Pancreas (tissue), 10 donors: ENCODE measurements at places on chromosomes 4 and X. TPM values are rescaled to one million over a fixed set of nuclear protein-coding genes. Genes with fewer than 3 reads are reported as not detected.

DNA sequence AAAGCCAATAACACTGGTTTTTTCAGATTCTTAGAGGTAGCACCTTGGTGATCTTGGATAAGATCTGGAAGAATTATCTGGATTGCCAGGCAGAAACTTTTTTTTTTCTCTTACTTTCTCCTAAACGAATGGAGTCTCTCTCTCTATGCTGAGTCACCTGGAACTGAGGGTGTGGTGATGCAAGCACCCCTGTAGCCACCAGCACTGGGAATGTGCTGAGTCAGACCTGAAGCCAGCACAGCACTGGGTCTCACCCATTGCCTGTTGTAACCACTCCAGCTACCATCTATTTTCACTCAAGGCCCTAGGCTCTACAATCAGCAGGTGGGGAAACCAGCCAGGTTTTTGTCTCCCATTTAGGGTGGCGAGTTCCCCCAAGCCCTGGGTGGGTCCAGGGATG is 923.8 kb downstream of the RAPGEF2 start:
- no peak for DNase-seq

- no peak for DNase-seq
These were observed 47.3 kb upstream of the GATB start for GRCh38 chr4:151808120-151808529.

The CLOCK gene
- total RNA-seq, result 13.0 TPM

The PDLIM3 gene
- total RNA-seq, result 6.3 TPM

The MAGED4 gene
- 2.7 TPM for total RNA-seq

- DNase-seq, result no peak
These were observed 10.5 kb upstream of the TIGD2 start for GRCh38 chr4:89100853-89101252.

DNA sequence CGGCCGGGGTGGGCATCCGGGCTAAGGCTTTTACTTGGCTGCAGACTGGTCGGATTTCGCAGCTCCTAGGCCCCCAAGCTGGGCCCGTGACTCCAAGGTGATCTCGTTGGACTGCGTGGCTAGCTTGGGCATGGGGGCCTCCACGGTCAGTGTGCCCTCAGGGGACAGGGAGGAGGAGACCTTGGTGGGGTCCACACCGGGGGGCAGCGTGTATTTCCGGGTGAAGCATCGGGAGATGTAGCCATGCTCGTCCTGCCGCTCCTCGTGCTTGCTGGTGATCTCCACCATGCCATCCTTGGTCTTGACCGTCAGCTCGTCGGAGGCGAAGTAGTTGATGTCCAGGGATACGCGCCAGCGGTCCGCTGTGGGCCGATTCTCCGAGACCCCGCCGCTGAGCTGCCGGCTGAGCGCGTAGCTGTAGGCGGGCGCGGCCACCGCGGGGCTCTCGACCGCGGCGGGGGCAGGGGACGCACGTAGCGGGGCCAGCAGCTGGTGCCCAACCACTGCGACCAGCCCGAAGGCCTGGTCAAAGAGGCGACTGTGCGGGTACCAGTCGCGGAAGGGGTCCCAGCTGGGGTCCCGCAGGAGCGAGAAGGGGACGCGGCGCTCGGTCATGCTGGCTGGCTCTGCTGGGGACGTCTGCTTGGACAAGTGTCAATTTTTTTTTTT is 881 bp upstream of the CACNA1F start:
- DNase-seq, result no peak

DNA sequence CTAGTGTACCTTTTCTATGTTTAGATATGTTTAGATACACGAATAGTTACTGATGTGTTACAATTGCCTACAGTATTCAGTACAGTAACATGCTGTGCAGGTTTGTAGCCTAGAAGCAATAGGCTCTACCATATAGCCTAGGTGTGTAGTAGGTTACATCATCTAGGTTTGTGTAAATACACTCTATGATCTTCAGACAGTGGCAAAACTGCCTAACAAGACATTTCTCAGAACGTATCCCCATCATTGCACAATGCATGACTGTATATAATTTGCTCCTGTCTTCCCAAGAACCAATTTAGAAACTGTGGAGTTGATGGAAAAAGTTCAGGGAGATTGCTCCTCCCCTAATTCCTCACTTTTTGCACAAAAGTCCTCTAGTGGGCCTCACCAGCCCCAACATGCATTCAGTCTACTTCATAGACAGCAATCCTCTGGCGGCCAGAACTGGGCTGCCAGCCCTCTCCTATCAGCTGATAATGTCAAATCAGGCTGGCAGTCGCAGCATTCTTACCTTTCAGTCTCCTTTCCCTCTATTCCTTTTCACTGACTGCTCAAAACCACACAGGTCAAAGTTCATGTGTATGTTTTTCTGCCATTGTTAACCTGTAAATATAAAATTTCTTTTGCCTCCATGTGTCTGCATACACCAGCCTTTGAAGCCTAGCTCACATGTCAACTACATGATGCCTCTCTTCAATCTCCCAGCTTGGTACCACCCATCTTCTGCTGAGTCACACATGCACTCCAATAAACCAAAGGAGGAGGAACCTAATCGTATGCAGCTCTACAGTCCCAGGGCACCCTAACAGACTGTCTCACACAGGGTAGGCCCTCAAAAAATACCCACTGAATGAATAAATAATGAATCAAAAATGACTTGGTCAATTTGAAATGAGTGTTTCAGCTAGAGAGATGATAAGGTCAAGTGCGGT is 32.0 kb downstream of the BCLAF3 start:
- DNase-seq, result no peak

The GPR119 gene
- 1.5 TPM for total RNA-seq

The PRDM5 gene
- total RNA-seq, result 8.9 TPM

DNA sequence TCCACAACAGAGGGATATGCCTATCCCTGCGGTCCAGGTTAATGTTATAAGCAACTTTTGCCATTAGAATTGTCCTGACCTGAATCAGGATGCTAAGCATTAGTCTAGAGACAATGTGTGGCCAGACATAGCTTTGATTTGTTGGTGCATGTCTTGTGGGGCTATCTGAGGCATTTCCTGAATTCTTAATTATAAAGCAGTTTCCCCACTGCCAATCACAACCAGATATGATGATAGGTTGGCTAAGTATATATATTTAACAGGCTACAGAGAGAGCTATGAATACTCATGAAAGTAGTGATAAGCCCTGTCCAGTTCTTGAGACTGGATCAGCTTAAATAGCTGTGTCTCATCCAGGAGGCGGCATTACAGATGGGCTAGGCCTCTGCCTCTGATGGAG is 37.8 kb upstream of the ZNF81 start:
- DNase-seq, result no peak

The USP51 gene
- total RNA-seq, result 1.1 TPM

The SYTL4 gene
- total RNA-seq, result 12.3 TPM

DNA sequence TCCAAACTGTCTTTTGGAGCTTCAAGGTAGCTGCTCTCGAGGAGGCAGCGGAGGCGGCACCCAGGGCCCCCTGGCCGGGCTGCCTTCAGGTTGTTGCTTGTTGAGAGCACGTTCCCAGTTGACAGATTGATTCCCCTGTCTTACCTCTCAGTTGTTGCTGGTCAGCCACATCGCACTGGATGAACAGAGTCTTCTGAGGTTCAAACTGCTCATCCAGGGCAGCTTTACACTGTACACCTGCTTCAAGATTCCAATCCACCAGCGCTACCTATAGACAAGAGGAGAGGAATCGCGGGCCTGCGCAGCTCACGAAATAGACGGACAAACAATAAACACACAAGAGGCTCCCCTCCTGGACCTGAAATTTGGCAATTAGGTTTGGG is 497 bp downstream of the HPGD start:
- DNase-seq, result peak; percentile 59

The RASL11B gene
- total RNA-seq, result 0.43 TPM

DNA sequence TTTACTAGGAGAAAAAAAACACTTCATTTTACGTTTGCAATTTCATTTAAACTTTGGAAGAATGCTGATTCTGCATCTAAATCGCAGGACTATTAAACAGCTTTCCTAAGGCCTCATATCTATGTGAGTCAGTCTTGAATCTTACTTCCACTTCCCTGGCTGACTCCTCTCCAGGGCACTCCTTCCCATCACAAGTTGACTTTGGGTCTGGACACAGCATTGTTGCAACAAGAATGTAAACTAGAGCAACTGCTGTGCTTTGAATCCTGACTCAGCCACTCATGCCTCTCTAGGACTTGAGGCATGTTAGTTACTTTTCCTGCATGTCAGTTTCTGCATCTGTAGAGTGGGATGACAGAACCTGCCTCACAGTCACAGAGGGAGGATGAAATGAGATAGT is 413.8 kb downstream of the FAT4 start:
- DNase-seq, result no peak

DNA sequence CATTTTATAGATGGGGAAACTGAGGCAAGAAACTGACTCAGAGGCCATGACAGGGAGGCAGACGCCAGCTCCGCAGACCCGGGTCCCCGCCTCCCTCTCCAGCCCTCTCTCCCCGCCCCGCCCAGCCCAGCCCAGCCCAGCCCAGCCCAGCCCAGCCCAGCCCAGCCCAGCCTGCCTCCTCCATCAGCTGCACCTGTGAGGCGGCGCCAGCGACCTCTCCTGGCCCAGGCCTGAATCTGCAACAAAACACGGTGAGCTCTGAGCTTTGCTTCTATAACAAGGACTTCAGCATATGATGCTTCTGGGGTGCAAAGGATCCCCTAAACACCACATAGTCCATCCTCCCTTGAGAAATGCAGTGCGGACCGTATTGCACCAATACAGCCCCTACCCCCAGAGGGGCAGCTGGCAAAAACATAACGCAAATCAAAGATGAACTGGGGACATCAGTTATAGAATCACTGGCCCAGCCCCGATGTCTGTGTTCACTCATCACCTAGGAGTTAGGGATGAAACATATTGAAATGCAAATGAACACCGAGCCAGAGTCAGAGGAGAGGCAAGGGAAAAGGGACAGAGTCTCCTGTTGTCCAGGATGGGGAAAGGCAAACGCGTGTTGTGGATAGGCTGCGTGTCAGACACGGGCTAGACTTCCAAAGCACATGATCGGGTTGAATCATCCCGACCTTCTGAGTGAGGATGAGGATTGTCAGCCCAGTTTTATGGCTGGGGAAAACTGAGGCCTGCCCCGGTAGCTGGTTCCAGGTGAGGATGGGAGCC is 216.1 kb upstream of the PSAPL1 start:
- DNase-seq, result no peak

The SORBS2 gene
- total RNA-seq, result 148 TPM

DNA sequence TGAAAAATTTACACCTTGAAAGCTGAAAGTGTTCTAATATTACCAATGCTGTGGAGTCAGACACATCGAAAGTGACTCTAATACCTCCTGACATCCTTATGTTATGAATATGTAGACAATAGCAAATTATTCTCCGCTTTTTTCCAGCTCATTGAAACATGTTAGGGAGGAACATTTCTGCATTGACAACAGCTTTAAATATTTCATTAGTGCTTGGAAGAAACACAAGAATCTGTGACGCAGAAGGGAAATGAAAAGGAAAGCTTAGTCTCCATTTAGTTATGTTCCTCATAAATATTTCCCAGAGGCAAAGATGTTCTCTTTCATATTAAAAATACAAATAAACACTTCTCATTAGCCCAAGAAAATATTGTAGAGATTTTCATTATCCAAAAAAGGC is 55.8 kb upstream of the CD99 start:
- no peak for DNase-seq

The DGKK gene
- not detected for total RNA-seq

The GYPA gene
- total RNA-seq, result not detected

DNA sequence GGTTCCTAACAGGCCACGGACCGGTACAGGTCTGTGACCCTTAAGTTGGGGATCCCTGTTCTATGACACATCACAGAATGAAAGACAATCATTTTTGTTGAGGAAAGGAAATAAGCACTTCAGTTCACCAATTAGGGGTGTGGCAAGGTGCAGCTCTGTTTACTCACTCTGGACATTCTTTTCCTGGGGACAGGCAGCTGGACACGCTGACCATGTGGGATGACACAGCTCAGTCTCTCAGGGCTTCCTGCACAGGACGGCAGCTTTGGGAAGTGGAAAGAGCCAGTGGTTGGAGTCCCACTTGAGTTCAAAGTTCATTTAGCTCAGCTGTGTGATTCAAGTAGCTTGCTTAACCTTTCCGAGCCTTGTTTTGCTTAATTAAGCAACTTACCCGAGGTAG is 55.7 kb downstream of the NDNF start:
- DNase-seq, result no peak

DNA sequence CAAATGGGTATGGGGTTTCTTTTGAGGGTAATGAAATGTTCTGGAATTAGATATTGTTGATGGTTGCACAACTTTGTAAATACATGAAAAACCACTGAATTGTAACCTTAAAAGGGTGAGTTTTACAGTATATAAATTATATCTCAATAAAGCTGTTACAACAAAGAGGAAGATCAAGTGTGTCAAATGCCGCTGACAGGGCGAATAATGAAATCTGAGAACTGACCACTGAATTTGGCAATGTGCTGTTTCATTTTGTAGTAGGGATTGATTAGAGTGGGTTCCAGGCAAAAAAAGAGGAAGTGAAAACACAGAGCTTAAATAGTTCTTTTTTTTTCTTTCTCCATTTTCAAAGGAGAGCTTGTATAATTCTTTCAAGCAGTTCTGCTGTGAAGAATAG is 161.1 kb upstream of the NAP1L5 start:
- DNase-seq, result no peak

The TRPC3 gene
- not detected for total RNA-seq

The RS1 gene
- not detected for total RNA-seq

The PAK3 gene
- total RNA-seq, result 40.5 TPM

- peak; percentile 40 for DNase-seq
These were observed 29.0 kb downstream of the NOP14 start for GRCh38 chr4:2934077-2934812.

- no peak for DNase-seq
These were observed 161.2 kb downstream of the GLUD2 start for GRCh38 chrX:121208563-121208962.

The GRIA3 gene
- 3.8 TPM for total RNA-seq

GRCh38 chr4:134117392-134118183 is 84.0 kb downstream of the PABPC4L start:
- DNase-seq, result no peak

DNA sequence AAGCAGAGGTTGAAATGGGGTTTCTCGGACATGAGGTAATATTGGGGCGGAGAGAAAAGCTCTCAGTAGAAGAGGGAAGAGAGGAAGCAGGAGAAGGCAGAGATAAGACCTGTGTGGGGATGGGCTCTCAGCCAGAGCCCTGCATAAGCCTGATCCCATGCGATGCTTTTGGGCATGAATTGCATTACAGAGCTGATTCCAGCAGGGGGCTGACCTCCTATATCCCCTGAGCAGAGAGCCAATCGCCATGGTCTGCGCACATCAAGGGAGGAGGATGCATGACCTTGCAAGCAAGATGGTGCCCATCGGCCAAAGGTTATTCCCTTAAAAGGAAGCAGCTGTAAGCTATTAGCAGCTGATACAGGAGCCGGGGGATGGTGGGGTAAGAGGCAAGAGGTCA is 7.6 kb downstream of the ANOS1 start:
- DNase-seq, result no peak

GRCh38 chr4:5114950-5115349 is 63.7 kb downstream of the STK32B start:
- DNase-seq, result no peak

The RAB39B gene
- total RNA-seq, result 1.1 TPM

DNA sequence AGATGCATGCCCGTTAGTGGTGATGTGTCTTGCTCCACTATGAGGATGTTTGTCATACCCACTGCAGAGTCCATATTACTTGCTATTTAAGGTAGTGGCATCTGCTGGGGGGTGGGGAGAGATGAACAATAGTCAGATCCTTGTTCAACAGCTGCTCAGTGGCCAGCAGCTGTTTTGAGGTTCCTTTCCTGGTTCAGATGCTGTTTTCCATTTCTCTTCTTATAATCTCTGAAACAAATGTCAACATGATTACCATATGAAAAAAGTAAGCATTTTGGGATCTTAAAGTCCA is 1567.9 kb upstream of the TENM3 start:
- DNase-seq, result no peak

- DNase-seq, result no peak
These were observed 53.9 kb upstream of the HEPH start for GRCh38 chrX:66110112-66110511.

The ZMAT1 gene
- total RNA-seq, result 2.9 TPM
